Hematopoietic multipotent progenitor cell treated with erythropoietin and hydrocortisone succinate and interleukin-3 and kit ligand, for 4 days (in vitro differentiated cells): ENCODE measurements at places on chromosomes 1 and 21.

GRCh38 chr1:111441573-111442192, 7.4 kb downstream of the WDR77 start:
- peak; percentile 72 for DNase-seq

- DNase-seq = peak; percentile 82
Observed at GRCh38 chr1:25810341-25811299, 9.1 kb upstream of the MTFR1L start.

GRCh38 chr1:233238884-233239431, 56.6 kb downstream of the PCNX2 start:
- DNase-seq = peak; percentile 15

- no peak for DNase-seq
Observed at GRCh38 chr1:108657356-108658080, 3.4 kb downstream of the HENMT1 start.

- DNase-seq = no peak
Observed at GRCh38 chr1:233863901-233864545, 40.5 kb upstream of the SLC35F3 start.

GRCh38 chr1:53890522-53890941, 935 bp upstream of the YIPF1 start:
- no peak for DNase-seq

GRCh38 chr1:202796670-202797069, 11.6 kb downstream of the KDM5B start:
- DNase-seq = no peak

DNA sequence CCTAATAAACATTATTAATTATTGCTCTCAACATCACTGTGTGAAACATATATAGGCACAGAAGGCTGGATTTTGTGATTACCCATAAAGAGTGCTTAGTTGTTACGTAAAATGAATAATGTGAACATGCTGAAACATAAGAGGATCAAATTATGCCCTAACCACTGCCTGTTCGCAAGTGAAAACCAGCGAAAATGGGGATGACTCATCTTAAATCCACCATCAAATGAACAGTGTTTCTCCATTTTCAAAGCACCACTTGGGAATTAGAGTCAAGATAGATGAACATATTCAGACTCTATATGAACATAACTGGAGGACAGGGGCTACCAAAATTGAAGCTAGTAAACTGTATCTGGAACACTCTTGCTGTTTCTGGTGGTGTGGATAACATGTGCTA, 386.2 kb downstream of the HHIPL2 start:
- DNase-seq = no peak

DNA sequence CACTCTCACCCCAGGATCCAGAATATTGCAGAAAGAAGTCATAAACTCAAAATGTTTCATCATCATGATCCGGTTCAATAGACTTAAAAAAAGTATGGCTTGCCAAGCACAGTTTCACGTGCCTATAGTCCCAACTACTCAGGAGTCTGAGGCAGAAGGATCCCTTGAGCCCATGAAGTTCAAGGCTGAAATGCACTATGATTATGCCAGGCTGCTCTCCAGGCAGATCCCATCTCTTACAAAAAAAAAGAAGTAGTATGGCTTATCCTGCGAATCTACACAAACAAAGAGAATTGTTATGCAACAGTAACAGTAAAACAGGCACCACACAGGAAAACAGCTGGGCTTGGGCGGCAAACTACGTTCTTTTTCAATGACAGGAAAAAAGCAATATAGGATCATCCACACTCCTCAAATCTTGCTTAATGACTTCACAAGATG, 76.2 kb downstream of the EIF4G3 start:
- peak; percentile 76 for DNase-seq

DNA sequence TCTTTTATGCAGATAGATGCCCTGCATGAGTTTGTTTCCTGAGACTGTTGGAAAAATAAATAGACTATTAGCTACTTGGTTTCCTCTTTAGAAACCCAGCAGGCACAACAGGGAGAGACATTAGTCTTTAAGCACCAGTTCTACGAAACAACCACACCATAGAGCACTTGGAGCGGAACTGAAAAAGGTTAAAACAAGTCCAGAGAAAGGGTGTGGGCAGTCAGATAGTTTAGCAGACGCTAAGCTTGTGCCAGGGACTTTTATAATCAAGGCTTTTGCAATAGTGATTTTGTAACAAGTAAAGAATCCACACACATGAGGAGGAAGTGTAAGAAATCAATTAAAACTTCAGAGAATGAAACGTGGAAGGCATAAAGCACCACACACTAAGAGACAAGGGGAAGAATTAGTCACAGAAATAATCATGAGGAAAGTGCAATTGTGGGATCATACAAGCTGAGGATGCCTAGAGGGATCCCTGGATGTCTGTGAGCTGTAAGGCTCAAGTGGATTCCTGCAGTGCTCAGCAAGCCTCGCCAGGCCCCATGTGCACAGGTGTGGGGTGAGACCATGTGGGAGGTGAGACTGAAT, 37.8 kb upstream of the TLR5 start:
- DNase-seq = peak; percentile 62

- no peak for DNase-seq
Observed at GRCh38 chr1:81545734-81546133, 255.0 kb upstream of the ADGRL2 start.

DNA sequence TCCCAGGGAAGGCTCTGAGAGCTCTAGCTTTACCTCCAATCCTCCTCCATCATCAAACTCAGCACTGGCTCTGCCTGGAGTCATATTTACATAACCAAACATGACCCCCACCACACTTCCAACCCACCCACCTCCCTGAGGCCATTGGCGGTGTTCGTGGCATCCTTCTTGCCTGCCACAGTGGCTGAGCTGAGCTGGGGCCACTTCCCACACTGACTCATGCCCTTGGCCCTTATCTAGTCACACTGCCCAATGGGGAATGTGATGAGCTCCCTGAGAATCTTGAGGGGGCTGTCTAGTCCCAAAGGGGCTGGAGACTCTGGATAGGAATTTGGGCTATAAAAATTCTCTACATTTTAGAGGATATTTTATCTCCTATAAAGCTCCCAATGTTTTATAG, 230.9 kb upstream of the IRF2BP2 start:
- peak; percentile 59 for DNase-seq

DNA sequence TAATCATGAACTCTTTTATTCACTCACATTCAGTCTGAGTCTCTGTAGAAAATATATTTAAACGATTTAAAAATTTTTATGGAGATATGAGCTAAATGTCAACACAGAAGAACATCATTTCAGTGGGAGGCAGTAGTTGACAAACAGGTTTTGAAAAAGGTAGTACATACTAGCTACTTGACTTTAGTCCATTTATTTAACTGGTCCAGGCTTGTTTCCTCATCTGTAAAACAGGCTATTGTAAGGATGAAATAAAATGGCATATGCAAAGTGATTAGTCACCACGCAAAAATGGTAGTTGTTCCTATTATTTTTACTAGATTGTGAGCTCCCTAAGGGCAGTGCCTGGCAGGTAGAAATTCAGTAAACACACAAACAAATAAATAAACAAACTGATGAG, 75.2 kb downstream of the NTPCR start:
- DNase-seq = no peak

DNA sequence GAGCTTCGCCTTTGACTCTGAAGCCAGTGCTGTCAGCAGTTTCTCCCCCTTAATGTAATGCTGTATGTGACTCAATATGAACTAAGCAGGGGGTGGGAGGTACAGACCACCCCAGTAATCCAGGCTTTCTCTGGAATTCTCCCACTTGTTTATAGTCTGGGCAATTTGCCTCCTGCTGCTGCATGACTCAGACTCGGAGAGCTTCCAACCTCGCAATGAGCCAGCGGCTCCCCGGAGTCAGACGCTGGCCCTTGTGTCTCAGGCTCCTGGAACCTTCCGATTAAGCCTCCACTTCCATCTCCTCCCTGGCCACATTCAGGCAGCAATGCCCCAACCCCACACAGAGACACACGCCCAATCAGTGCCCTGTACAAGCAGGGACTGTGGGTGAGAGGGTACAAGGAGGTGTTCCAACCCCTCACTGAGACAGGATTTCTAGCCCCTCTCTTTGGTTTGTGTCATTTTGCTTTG, 471.7 kb upstream of the VAMP3 start:
- DNase-seq = no peak

DNA sequence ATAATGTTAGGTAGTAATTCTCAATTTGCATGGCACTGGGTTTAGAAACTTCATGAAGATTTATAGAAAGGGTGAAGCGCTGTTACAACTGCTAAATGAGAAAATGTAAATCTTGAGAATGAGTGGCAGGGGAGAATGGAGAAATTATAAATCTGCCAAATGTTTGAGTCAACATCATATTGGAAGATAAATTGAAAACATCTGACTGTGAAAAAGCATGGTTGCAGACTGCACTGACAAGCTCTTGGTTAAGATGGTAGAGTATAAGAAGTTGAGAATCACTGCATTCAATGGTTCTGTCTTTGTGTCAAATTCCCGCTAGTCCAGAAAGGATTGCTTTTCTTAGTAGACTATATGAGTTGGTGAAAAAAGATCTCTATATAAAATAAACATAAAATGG, 113.3 kb upstream of the DUSP10 start:
- DNase-seq = no peak

DNA sequence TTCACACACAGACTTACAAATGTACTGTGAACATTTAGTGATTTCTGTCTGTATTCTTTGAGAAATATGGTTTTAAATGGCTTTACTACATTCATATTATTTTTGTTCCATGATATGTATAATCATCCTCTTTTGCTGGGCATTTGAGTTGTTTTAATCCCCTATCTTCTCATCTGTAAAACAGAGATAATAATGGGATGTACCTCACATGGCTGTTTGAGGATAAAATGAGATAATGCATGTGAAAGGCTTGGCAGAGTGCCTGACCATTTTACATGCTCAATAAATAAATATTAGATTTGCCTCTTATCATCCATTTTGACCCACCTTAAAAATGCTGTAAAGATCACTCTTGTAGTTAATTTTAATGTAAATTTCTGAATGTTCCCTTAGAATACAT, 197.2 kb downstream of the C1orf94 start:
- no peak for DNase-seq

GRCh38 chr1:8988618-8988967, 37.6 kb downstream of the SLC2A7 start:
- no peak for DNase-seq

DNA sequence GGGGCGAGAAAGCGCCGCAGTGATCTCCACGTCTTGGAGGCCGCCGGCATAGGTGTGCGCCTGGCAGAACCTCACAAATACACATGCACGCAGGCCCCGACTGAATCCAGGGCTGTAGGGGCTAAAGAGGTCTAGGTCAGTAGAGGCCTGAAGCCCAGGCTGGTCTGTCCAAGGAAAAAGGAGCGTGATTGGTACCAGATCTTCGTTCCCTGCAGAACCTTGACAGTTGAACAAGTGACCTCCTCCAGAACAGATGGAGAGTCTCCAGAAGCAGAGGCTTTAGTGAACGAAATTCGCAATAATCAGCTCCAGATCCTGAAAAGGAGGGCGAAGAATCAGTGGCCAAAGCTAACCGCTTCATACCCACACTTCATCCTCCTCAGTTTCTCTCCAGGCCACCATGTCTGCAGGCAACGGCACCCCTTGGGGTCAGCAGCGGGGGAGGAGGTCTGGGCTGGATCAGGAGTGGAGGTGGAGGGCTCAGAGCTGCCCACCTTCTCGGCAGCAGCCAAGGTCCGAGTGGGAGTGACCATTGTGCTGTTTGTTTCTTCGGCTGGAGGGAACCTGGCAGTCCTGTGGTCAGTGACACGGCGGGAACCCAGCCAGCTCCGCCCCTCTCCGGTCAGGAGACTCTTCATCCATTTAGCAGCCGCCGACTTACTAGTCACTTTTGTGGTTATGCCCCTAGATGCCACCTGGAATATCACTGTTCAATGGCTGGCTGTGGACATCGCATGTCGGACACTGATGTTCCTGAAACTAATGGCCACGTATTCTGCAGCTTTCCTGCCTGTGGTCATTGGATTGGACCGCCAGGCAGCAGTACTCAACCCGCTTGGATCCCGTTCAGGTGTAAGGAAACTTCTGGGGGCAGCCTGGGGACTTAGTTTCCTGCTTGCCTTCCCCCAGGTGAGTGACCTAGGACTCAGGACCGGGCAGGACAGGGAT, 749 bp upstream of the PEX11B start:
- peak; percentile 73 for DNase-seq

GRCh38 chr1:14713077-14713476, 114.6 kb downstream of the KAZN start:
- DNase-seq = no peak

DNA sequence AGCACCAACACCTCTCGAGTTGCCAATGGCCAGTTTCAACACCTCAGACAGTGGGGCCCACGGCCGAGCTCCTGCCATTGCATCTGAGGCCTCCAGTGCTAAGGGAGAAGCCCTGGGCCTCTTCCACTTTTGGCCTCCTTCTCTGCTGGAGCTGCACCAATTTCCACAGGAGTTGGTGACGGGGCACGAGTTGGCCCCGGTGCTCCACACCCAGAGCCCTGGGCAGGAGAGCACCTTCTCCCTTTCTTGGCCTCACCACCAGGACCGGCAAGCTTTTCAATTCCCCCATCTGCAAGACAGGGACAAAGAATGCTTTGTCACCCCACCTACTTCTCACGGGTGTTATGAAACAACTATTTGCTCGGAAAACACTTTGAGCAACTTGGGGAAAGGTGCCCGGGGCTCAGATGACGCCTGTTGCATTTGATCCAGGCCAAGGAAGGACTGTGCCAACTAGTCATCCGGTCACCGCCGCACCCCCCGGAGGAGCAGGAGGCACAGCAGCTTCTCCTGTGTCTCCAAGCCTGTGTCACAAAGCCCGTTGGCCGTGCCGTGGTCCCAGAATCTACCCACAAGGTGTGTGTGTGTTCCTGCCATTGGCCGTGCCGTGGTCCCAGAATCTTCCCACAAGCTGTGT, 55.2 kb downstream of the TOMM20 start:
- peak; percentile 51 for DNase-seq

GRCh38 chr1:162279136-162279498, 97.5 kb downstream of the SPATA46 start:
- no peak for DNase-seq

DNA sequence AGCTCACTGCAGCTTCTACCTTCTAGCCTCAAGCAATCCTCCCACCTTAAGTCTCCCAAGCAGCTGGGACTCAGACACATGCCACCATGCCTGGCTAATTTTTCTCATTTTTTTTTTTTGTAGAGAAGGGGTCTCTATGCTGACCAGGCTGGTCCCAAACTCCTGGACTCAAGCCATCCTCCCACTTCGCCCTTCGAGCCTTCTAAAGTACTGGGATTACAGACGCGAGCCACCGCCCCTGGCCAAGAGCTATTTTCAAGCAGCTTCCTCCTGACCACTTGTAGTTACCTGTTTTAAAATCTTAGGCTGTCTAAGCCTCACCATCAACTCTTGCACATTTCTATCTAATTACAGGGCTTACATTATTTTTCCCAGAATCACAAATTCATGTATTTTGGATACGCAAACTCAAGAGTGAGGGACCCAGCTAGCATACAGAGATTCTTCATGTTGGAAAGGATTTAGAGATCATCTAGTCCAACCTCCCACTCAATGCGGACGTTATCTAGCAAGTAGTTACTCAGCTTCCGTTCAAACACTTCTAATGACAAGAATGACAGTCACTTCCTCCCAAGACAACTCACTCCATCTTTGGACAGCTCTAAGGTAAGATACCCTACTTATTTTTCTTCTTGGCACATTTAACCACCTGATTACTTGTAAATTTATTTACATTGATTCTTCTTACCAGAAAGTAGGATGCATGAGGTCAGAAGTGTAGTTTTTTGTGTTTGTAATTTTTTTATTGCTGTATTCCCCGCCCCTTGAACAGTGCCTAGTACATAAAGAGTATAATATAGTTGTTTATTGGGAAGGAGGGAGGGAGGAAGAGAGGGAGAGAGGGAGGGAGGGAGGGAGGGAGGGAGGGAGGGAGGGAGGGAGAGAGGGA, 65.4 kb downstream of the LUZP1 start:
- DNase-seq = peak; percentile 85
